Lung (tissue), 17 donors: ENCODE measurements at places on chromosomes 1 and 21.
A peak's percentile ranks its signal among the peaks of the same experiment; 100 is the strongest.

GRCh38 chr21:35730325-35730724 is 330.0 kb downstream of the SETD4 start:
- DNase-seq = no peak

DNA sequence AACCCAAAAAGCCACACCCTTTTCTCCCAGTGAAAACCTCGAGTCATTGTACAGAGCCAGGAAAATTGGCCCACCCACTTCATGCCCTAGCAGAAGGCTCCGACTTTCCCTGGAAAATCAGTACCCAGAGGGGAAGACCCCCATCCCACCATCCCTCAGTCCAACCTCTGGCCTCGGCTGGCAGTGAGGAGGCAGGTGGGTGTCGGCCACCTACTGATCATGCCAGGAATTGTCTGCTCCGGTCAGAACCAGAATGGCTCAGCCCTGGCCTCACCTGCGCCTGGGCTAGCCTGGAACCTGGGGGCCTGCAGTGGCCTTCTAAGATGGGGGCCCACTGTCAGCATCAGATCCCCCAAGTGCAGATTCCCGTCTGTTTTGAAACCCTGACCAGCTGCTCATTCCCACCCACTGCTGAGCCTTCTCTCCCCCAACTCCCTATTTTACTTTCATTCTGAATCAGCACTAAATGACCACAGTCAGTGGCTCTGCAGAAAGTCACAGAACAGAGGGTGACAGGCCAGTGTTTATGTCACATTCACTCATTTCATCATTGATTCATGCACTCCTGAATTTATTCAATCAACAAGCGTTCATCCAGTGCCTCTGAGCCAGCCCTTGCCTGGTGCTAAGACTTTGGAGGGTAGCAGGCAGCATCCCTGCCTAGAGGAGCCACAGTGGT is 3.0 kb upstream of the S100A9 start:
- no peak for DNase-seq

- peak; percentile 6 for DNase-seq
Observed at GRCh38 chr1:206847337-206847834, 18.0 kb upstream of the IL20 start.

- peak; percentile 72 for DNase-seq
Observed at GRCh38 chr1:9280015-9280860, 12.5 kb upstream of the SPSB1 start.

GRCh38 chr1:3030663-3031381 is 9.6 kb downstream of the ACTRT2 start:
- DNase-seq = no peak

GRCh38 chr1:29218223-29218622 is 12.5 kb downstream of the MECR start:
- no peak for DNase-seq

DNA sequence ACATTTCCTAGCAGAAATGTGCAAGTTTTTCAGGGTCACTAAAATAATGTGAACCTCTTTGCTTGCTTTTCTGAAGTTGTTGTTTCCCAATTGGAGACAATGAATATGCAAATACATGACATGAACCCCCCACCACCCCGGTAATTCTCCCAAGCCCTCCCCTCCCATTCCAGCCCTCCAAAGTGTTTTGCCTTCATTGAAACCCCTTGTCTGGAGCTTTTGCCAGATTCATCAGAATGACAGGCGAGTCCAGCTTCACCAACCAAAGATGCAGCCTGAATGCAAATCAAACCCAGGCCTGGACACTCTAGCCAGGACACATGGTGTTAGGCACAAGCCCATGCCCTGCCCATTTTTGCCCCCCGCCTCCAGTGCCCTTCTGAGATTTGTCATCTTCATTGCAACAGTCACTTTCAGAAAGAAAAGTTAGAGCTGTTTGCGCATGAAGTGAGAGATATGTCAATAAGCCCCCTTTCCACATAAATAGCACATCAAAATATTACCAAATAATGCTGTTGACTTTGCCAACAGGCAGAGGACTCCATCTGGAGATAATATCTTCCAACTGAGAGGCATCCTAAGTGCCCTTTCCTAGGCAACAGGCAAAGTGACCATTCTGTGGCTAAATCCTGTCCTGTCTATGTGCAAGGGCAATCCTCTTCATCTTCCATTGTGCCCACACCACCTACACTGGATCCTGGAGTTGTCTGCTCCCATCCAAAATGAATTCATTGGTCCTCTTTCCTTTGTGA is 145.6 kb upstream of the NFIA start:
- no peak for DNase-seq

DNA sequence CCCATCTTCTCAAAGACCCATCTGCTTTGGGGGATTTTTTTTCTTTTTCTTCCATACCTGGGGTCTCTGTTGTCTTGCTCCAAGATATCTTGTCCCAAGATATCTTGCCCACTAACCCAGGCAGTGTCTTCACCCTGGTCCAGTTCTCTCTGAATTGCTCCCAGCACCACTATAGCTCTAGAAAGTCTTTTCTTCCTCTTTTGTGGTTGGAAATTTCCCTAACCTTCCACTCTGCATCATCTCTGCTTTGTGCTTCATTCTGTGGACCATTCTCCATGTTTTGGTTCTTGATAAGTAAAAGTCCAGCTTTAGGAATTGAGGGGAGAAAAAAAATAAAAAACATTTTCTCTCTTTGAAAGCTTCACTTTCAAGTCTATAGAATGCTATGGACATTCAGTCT is 20.9 kb downstream of the STYXL2 start:
- no peak for DNase-seq

DNA sequence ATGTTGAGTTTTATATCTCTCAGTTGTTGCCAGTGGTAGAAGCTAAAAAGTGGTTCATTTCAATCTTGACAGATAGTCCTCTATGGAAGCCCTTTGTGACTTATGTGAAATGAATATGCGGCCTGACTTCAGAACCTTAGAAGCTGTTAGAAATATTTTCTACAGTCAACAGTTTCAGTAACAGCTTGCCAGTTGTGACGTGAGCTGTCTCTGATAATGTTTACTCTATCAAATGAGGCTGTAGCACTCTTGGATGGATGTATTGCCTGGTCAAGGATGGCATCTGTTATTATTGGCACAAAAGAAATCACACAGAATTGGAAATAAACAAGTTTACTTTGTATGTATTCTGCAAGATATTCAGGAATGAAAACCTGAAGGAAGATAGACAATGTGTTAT is 31.9 kb downstream of the SNX7 start:
- DNase-seq = peak; percentile 4

DNA sequence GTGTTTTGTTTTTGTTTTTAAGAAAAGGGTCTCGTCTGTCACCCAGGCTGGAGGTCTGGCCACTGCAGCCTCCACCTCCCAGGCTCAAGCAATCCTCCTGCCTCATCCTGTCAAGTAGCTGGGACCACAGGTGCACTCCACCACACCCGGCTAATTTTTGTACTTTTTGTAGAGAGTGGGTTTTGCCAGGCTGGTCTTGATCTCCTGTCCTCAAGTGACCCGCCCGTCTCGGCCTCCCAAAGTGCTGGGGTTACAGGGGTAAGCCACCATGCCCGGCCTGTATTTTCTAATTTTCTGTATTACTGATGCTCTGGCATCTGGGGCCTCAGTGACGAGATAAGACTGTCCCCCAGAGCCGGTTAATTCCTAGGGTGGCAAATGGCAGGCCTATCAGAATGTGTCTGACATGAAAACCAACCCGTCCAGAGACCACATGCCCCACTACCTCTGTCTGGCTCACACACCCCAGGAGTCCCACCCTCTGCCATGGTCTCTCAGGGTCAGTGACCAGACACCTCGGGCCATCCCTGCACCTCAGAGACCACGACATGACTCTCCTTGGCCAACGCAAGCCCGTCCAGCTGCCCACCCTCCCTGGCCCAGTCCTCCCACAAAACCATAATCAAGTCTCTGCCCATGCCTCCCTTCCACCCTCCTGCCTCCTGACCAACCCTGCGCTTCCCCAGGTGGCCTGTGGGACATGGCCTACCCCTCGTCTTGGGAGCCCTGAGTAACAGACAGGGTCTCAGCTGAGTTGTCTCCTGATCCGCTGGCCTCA is 12.5 kb downstream of the NPHP4 start:
- DNase-seq = no peak

DNA sequence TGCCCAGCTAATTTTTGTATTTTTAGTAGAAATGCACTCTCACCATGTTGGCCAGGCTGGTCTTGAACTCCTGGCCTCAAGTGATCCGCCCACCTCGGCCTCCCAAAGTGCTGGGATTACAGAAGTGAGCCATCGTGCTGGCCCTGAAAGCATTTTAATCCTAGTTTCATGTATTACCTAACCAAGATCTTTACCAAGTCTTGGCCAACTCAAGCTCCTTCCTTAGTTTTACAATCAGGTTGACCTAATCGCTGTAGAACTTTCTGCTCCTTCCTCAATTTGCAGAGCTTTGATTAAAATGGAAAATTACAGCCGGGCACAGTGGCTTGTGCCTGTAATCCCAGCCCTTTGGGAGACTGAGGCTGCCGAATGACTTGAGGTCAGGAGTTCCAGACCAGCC is 3.2 kb upstream of the TMEM63A start:
- DNase-seq = no peak

DNA sequence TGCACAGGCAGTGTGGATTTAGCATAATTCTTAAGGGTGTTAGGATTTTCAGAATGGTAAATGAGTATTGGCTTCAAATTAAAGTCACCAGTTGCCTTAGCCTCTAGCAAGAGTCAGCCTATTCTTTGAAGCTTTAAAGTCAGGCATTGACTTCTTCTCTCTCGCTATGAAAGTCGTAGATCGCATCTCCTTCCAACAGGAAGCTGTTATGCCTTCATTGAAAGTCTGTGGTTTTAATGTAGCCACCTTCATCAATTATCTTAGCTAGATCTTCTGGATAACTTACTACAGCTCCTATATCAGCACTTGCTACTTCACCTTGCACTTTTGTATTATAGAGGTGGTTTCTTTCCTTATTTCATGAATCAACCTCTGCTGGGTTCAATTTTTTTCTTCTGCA is 320.2 kb downstream of the PTPRC start:
- no peak for DNase-seq

DNA sequence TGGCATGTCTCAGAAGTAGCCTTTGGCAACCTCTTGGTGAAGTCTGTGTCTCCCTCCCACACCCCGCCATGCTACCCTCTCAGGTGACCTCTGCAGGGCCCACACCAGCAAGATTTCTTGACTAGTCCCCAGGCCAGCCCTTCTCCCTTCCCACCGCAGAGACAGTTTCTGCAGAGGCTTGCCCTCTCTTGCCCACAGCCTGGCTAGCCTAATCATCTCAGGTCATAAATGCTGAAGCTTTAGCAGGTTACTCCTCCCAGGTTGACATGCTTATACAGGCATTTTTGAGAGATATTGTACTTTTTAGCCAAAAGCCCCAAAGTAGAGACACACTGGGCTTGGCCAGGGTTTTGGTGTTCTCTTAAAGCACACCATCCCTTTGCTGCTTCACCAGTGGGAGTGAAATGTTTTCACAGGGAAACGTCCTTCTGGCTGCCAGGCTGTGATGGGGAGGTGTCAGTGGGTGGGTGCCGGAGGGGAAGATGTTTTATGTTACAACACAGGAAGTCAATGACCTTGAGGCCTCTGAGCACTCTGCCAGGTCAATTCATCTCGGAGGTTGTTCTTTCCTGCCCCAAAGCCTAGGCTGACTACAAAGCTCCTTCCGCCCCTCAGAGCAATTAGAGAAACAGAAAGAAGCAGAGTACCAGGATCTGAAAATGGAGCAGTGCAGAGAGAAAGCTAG is 58.5 kb downstream of the STYXL2 start:
- DNase-seq = no peak

DNA sequence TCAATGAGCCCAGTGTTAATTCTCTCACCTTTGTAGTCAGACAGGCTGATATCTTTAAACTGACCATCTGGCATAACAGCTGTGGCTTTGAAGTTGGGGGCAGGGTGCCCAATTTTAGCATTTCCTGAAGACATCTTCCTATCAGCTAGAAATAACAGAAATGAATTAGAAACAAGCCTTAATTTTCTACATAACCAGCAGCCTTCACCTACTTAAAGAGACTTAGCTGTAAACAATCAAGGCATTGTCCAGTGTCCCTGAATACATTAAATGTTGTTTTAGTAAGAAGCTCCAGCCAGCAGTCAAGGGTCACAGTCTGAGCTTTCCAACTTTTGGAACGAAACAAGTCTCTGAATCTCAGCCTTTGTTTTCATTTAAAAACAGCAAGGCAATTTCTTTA is 2.8 kb downstream of the PRDX1 start:
- peak; percentile 43 for DNase-seq

GRCh38 chr1:214563881-214564280 is 12.5 kb upstream of the PTPN14 start:
- no peak for DNase-seq

- no peak for DNase-seq
Observed at GRCh38 chr1:107698161-107698560, 266.8 kb downstream of the VAV3 start.

- no peak for DNase-seq
Observed at GRCh38 chr1:27152004-27152828, 2.7 kb downstream of the SLC9A1 start.

GRCh38 chr1:152623203-152623844 is 421 bp upstream of the LCE3A start:
- no peak for DNase-seq

DNA sequence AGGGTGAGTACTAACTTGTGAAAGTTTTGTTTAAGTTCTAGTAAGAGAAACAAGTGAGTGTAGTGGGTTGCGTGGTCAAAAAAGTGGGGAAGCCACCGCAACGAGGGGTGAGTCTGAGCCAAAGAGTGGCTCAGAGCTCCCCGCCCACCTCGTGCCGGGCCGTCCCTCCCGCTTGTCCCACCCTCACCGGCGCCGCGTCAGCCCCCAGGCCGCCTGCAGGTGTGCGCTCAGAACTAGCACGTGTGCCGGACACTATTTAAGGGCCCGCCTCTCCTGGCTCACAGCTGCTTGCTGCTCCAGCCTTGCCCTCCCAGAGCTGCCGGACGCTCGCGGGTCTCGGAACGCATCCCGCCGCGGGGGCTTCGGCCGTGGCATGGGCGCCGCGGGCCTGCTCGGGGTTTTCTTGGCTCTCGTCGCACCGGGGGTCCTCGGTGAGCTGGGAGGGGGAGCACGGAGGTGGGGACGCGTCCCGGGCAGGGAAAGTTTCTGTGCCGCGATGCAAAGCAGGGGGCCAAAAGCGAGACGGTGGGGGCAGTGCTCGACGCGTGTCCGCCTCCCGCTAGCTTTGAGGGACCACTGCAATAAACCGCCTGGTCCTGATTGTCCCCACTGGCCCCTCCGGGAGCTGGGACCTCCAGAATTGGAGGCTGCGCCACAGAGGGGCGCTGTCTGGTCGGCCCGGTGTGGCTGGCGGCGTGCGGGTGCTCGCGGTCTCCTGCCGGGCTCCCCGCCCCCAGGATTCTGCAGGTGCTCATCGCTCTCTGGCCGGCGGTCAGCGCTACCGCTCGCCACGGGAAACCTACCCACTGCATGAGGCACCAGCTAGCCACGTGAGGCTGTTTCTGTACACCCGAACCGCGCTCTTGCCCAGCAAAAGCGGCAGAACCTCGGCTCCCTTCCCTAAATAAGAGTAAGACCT is at the start of gene CR2:
Gene CR2, plus strand, starts transcription at position 283 of the 919 bp plus-strand sequence. Its CDS starts 91 bp downstream, at position 374.
- peak; percentile 52 for DNase-seq

DNA sequence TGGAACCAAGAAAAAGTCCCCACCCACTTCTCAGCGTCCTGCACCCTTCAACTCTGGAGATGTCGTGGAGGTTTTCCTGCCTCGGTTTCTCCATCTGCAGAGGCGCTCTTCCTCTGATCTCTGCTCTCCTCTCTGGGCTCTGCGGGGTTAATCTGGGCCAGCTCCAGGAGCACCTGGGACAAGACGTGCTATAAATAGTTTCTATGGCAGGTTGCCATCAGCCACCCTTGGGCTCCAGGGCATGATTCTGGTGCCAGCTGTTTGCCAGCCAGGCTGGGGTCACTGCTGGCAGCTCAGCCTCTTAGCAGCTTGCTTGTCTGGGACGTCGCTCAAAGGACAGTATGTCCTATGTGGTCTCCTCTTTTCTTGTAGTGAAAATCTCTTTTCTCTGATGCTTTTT is 137.1 kb downstream of the ACTL8 start:
- no peak for DNase-seq

- DNase-seq = peak; percentile 47
Observed at GRCh38 chr1:2801535-2802291, at the start of gene TTC34. Gene TTC34, minus strand, starts transcription at chr1:2801693. Its CDS starts 866 bp downstream, at chr1:2800827.
